ENCODE measurements at places on chromosomes 12 and 14. TPM values are rescaled to one million over a fixed set of nuclear protein-coding genes. Genes with fewer than 3 reads are reported as not detected.

The RAPGEF3 gene
- polyA plus RNA-seq: 11.6 TPM

The ZDHHC22 gene
- 0.61 TPM for polyA plus RNA-seq

The RNF212B gene
- 0.52 TPM for polyA plus RNA-seq

The PTCSC3 gene
- not detected for polyA plus RNA-seq

The TESPA1 gene
- 0.70 TPM for polyA plus RNA-seq

The ZNF10 gene
- polyA plus RNA-seq: 6.7 TPM

The PROX2 gene
- polyA plus RNA-seq: 0.16 TPM

The MYRFL gene
- 0.46 TPM for polyA plus RNA-seq

The HOXC9 gene
- polyA plus RNA-seq: 16.6 TPM

The TTC9 gene
- polyA plus RNA-seq: 5.8 TPM

The PRB2 gene
- not detected for polyA plus RNA-seq

The GPR65 gene
- 0.54 TPM for polyA plus RNA-seq

The SLC2A14 gene
- 0.42 TPM for polyA plus RNA-seq

The IFI27L1 gene
- polyA plus RNA-seq: 14.5 TPM

The PMEL gene
- polyA plus RNA-seq: 1.2 TPM

The CRACR2A gene
- 1.4 TPM for polyA plus RNA-seq

The CDC42BPB gene
- polyA plus RNA-seq: 61.2 TPM

The BMP4 gene
- polyA plus RNA-seq: 20.2 TPM

The NELL2 gene
- 0.59 TPM for polyA plus RNA-seq

The KRT7 gene
- 1.0 TPM for polyA plus RNA-seq

The ANO2 gene
- 2.6 TPM for polyA plus RNA-seq

The GPD1 gene
- polyA plus RNA-seq: 60.3 TPM

The IGFBP6 gene
- polyA plus RNA-seq: 76.1 TPM

The HCAR2 gene
- polyA plus RNA-seq: 1.7 TPM

The TSPAN11 gene
- polyA plus RNA-seq: 9.4 TPM

The GPR132 gene
- 0.52 TPM for polyA plus RNA-seq

The SLC8A3 gene
- polyA plus RNA-seq: 3.7 TPM

The GALNT9 gene
- polyA plus RNA-seq: 2.0 TPM

The TRIM9 gene
- 1.3 TPM for polyA plus RNA-seq

The NDUFA9 gene
- polyA plus RNA-seq: 79.2 TPM

The CSAD gene
- polyA plus RNA-seq: 32.1 TPM

The PPM1H gene
- polyA plus RNA-seq: 3.0 TPM

The PIP4K2C gene
- polyA plus RNA-seq: 11.7 TPM

The TAS2R8 gene
- polyA plus RNA-seq: not detected

The BTBD6 gene
- polyA plus RNA-seq: 44.7 TPM

The RGS6 gene
- 5.2 TPM for polyA plus RNA-seq

The CIROP gene
- not detected for polyA plus RNA-seq

The TMEM253 gene
- 0.77 TPM for polyA plus RNA-seq

The SLC22A17 gene
- 19.1 TPM for polyA plus RNA-seq

The AMDHD1 gene
- polyA plus RNA-seq: 0.26 TPM

The PLEKHG7 gene
- 0.53 TPM for polyA plus RNA-seq

The METAP2 gene
- polyA plus RNA-seq: 112 TPM

The IFI27L2 gene
- polyA plus RNA-seq: 17.3 TPM

The NAV3 gene
- 30.7 TPM for polyA plus RNA-seq

The CAPRIN2 gene
- polyA plus RNA-seq: 19.8 TPM

The NOVA1 gene
- polyA plus RNA-seq: 12.3 TPM

The REM2 gene
- polyA plus RNA-seq: 0.19 TPM

The APOF gene
- polyA plus RNA-seq: not detected

The BDKRB1 gene
- polyA plus RNA-seq: 1.4 TPM
